Activated CD4-positive, alpha-beta T cell treated with anti-CD3 and anti-CD28 coated beads, Interleukin-2, amount 50 U/mL, for 48 hours (primary cell): ENCODE measurements at places on chromosomes 3 and 15.

GRCh38 chr3:197807969-197808587 is 17.0 kb downstream of the LRCH3 start:
- DNase-seq = no peak

DNA sequence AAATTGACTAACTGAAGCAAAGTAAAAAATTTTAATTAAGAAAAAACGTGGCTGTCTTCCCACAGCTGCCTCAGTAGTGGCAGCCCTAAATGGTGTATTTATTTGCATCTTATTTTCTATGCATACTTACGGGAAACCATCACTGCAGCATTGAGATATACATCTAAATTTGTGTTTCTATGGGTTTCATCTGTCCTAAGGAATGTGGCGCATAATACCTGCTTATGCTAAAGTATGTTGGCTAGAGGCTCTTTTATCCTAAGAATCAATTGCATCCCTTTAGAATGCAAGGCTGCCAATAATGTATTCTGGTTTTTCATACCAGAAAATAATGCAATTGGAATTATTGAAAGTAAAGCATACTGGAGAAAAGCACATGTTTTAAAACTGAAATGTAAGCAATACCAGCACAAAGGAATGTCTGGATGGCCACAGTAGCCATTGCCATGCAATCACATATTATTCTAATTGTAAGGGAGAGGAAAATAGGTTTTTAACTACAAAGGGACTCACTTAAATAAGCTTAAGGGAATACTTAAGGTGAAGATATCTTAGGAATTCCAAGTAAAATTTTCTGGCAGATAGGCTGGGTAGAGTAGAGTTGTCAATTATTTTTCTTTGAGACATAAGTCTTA is 834.5 kb upstream of the NECTIN3 start:
- DNase-seq = no peak

DNA sequence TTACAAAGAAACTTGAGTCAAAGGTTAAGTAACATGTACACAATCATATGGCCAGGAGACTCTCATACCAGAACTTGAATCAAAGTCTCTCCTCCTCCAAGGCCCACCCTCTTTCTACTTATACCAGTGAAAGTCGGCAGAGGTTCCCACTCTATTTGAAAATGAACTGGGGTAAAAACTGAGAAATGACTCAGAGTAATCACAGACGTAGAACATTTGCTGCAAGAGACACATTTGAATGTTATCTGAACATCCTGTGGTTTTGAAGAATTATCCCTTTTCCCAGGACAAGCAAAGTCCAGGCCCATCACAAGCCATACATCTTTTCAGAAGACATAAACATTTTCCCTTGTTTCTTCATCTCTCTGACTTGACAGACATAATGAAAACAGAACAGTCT is 55.8 kb downstream of the SHOX2 start:
- no peak for DNase-seq

- no peak for DNase-seq
Measured at GRCh38 chr3:112619295-112619694, 21.6 kb downstream of the CCDC80 start.

DNA sequence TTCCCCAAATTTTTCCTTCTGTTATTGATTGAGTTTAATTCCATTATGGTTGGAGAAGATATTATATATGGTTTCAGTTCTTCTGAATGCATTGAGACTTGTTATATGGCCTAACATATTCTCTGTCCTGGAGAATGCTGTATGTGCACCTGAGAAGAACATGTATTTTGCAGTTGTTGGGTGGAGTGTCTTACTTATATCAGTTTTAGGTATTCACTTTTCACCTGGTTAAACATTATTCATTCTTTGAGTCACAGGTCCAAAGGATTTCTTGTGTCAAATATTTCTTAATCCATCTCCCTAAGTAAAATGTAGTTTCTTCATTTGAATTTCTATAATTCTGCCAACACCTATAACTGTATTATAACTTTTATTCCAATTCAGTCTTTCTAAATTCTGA is 17.8 kb downstream of the ACKR2 start:
- DNase-seq = no peak

GRCh38 chr3:60972599-60972998 is 278.7 kb downstream of the FHIT start:
- no peak for DNase-seq

DNA sequence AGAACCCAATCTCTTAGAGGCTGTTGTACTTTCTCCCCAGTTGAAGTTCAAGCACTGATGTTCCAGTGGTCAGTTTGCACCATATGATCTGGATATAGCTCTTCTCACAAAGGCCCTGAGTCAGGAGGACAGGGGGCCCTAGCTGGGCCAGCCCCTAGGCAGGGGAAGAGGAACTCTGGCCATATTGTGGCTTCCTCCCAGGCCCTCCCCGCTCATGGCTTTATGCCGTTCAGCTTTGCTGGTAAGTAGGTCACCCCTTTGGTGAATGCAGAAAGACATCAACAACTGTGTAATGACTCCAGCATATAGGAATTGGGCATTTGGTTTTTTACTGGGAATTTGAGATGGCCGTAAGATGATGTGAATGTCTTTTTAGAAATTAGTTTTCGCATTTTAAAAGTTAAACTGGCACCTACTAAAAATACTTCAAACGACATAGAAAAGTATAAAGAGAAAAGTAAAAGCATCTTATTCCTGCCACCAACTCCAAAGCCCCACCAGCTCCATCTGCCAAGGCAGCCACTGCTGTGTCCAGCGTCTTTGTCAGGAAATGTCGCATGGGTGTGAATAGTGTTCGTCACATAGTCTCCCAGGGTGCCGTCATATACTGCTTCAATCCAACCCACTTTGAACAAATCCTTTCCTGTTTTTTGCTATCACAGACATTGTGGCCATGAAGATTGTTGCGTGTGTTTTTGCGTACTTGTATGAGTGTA is 25.3 kb downstream of the CCR9 start:
- no peak for DNase-seq

DNA sequence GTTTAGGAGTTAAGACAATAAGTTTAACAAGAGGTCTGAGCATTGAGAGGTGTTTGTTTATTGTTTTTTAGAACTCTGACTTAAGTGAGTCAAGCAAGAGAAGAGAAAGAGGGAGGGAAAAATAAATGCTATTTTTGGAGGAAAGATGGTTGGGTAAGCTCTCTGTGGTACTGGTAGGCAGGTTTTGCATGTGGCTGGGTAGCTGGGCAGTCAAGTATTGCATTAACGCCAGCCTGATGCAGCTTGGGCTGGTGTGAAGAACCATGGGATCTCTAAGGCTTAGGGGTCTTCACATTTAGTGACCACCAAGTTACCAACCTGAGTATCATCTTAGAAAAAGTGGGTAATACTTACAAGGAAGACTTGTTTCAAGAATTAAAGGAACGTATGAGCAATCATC is 534.5 kb upstream of the SEMA6D start:
- DNase-seq = no peak

DNA sequence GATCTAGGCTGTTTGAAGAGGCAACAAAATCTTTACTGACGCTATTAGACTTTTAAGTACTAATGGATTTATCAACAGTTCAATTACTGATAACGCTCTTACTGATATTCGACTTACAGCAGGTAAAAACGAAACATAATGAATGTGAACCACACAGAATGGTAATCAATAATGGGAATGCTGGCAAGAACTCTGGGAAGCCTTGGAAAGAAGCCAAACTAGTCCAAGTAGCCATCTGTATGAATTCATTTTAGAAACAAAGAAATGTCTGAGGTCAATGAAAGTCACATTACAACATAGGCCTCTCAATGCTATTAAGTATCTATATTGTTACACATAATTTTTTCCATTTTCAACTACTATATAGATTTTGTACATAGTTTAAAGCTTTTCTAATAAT is 130.0 kb downstream of the DMXL2 start:
- DNase-seq = no peak

DNA sequence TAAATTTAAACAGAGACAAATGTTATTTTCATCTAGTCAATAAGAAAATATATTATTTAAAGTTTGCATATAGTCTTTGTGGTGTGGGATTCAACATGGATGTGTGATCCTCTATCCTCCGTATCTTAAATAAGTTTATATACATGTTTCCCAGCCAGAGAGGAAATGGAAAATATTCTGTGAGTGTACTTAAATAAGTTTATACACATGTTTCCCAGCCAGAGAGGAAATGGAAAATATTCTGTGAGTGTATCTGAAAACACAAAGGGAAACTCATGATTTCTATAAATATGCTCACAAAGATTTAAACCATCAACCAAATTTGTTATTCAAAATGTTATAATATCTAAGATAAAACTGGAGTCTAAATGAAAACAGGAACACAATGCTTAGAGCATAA is 110.0 kb upstream of the MELTF start:
- DNase-seq = no peak

DNA sequence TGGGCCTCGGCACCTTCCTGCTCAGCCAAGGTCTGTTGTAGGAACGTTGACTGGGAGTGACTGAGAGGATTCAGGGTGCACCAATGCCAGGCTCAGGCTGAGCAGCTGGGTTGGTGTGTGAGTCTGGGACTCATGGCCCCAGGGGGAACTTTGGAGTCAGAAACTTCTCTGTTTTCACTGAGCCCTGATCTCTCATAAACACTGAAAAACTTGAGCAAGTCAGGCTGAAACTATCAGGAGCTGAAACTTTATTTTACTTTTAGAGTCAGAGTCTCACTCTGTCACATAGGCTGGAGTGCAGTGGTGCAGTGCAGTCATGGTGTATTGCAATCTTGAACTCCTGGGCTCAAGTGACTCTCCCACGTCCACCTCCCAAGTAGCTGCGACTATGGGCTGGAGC is 3.0 kb downstream of the TRAK1 start:
- peak; percentile 26 for DNase-seq

DNA sequence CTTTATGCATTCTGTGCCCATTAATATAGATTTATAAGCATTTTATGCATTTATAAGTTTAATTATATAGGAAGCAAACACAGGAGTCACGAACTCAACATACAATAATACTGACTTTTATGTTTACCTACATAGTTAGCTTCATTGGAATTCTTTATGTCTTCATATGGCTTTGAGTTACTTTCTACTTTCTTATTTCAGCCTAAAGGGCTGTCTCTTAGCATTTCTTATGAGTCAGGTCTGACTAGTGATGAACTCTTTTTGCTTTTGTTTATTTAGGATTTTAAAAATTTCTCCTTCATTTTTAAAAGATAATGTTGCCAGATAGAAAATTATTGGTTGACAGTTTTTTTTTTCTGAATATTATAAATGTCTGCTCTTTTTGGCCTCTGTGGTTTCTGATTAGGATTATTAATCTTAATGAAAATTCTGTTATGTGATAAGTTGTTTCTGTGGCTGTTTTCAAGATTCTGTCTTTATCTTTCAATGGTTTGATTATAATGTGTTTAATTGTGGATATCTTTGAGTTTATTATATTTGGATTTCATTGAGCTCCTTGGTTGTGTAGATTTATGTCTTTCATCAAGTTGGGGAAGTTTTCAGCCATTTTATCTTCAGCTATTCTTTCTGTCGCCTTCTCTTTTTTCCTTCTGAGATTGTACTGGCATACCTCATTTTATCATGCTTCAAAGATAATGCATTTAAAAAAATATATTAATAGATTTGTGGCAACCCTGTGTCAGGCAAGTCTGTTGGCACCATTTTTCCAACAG is 54.3 kb downstream of the ATP2C1 start:
- no peak for DNase-seq

- DNase-seq = no peak
Measured at GRCh38 chr3:48372377-48372770, 355 bp downstream of the FBXW12 start.

GRCh38 chr3:52822363-52822762 is 8.1 kb downstream of the ITIH4 start:
- DNase-seq = no peak

DNA sequence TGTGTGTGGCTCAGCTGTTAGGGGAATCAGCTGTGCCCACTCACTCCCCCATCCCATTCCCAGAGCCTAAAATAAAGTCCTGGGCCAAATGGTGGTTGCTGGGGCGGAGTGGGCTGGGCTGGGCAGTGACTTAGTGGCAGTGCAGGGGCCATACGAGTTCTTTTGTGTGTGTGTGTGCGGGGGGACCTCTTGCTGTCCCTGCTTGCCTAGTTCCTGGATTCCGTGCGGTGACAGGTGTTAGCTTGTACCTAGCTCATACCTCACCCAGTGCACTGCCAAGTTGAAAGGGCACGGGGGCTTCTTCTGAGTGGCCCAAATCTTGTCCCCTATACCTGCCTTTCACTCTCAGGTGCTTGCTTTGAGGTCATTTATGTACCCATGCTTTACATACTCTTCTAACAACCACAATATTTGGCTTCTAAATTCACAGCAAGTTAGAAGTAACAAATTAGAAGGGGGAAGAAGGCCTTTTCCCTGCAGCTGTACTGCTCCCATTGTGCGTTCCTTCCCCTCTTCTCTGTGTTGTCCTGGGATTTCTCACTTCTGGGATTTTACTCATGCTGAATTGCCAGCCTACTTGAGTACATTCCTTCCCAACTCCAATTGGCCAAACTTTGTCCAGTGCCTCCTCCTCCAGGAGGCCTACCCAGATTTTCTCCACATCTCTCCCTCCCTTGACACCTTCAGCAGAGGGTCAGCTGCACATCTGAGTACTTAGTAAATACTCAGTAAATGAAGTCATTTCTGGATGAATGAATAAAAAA is 66.3 kb upstream of the POLG start:
- no peak for DNase-seq

DNA sequence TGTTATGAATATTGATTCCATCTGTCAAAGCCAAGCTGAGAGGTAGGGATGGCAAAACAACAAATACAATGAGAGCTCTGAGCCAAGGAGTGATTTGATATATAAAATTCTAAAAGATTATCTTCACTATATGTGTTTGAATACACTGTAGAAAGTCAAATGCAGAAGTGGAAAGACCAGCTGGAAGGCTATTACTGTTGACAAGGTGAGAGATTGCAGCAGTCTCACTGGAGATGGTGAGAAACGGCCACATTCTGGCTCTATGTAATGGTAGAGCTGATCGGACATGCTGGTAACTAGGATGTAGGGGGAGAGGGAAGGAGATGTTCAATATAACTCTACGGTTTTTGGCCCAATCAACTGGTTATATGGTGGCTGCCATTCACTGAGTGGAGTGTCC is 434.2 kb upstream of the SUCLG2 start:
- DNase-seq = no peak

- peak; percentile 68 for DNase-seq
Measured at GRCh38 chr3:112086076-112086854, at the start of gene C3orf52. TSS of gene C3orf52 (plus strand) at chr3:112086389. CDS start at chr3:112086408, 19 bp downstream.

DNA sequence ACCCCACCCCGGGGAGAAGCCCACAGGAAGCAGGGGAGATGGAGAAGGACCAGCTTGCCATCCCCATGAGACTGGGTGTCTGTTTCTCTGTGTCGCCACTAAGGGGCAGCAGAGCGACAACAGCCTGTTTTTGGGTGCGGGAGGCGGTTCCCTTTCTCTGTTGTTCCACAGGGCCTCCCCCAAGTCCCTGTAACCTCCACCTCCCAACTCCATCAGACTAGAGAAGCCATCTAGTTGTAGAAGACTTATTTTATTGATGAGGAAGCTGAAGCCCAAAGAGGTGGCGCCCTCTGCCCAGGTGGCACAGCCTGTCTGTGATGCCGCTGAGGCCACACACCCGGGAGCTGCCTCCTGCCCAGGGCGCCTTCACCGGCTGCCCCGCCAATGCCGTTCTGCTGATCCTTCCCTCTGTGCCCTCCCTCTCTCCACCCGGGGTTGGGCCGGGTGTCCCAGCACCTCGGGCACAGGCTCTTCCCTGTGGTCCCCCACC is 3.9 kb upstream of the CCDC9B start:
- peak; percentile 80 for DNase-seq

- DNase-seq = no peak
Measured at GRCh38 chr15:48423896-48424475, 92.8 kb downstream of the DUT start.

- no peak for DNase-seq
Measured at GRCh38 chr3:4417449-4417848, 49.6 kb downstream of the SUMF1 start.
